Stimulated activated CD4-positive, alpha-beta T cell treated with anti-CD3 and anti-CD28 coated beads, Interleukin-1b, Interleukin-23, amount 100 ng/mL, for 24 hours (primary cell): ENCODE measurements at places on chromosomes 2 and 18.

DNA sequence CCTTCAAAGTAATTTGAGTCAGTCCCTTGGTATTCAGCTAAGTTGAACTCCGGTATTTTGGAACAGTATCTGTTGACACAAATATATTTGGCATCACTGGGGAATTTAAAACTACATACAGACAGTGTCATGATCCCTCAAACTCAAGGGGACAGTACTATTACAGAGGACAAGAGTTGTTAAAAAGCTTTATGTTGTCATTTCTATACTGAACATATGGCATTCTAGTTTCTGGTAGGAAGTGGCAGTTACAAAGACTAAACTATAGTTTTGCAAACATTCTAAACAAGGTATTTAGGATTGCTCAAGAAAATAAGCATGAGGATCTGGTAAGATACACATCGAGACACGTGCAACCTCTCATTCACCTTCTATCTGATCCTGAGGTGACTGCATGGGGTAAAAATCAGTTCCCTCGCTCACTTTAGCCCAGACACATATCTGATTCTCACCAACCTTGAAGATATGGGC, 16.6 kb upstream of the CCNYL1 start:
- DNase-seq = no peak

GRCh38 chr2:42309366-42309765, 51.7 kb downstream of the COX7A2L start:
- DNase-seq = no peak

DNA sequence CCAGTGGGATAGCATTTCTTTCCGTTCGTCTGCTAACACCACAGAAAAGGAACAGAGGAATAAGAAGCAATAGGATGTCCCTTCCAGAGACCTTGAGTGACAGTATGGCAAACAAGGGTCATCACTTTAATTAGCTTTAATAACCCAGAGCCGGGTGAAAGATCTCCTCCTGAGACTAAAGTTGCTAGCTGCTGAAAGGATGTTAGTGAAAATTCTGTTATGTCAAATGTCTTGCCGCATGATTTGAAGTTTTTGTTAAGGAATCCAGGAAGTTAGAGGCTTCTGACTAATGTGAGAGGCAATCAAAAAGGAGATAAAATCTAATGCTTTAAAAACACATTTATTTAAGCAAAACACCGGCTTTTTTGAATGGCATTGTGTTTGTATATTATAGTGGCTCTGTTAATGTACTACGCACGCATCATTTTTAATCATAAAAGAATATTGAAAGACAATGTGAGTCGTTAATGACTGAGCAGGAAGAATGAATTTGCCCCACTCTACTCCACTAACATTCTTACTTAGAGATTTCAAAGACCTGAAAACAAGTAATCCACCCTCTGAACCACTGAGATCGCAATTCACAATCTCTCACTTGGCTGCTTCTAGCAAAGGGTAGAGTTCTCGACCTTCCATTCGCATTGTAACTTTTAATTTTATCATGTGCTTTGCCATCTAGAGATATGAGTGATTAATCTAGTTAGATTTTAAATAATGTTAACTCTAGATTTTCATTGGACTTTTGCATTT, 536.6 kb downstream of the LRRTM4 start:
- no peak for DNase-seq

DNA sequence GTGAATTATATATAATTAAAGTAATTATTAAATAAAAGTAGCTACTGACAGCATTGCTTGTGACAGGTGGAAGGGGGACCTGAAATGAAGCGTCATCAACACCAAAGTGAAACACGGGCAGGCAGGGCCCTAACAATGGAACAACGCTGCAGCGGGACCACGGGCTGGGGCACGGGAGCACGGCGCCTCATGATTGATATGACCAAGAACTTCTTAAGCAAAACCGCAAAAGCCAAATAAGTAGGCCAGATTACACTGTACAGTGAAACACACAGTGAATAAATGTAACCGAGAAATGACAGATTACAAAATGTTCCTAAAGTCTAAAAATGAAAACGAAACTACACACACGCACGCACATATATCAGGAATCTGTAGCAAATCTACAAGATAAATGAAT, 81.4 kb downstream of the SNTG2 start:
- DNase-seq = peak; percentile 3

DNA sequence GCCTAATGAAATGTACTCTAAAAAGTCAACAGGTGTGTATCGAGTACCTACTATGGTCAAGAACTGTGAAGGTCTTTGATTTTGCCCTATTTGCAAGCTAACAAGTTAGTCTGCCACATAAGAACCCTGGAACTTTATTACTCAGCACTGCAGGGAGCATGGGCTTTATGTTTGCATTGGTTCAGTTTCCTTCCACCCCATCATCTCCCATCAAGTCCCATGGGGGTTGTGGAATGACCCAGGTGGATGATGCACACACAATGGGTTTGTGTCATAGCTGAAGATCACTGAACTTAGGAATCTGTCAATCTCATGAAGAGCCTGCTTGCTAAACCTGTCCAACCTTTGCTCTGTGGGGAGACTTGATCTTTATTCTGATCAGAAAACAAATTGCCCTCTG, 265.5 kb downstream of the RPRM start:
- no peak for DNase-seq

- DNase-seq = no peak
Observed at GRCh38 chr2:24088821-24089359, 4.3 kb upstream of the TP53I3 start.

DNA sequence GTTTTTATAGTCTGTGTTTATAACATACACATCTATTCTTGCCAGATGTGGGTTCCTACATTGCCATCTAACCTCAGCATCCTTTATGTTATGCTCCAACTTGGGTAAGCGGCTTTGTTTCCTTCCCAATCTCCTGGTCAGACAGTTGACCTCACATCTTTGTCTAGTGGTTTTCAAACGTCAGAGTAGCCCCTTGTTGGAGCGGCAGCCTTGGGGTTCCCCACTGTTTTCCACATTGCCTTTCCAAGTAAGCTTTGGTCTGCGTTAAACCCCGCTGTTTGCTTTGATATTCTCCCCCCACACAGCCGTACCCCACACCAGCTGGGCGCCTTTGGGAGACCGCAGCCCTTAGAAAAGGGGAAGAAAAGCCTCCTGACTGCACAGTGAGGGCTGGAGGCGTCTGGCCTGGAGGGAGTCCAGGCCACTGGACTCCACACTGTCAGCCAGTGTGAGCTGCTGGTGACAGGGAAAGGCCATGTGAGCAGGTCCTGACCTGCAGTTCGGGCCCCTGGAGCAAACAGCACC, 83.3 kb downstream of the MALT1 start:
- no peak for DNase-seq

- DNase-seq = no peak
Observed at GRCh38 chr2:55003706-55004639, 46.3 kb downstream of the RTN4 start.

GRCh38 chr2:118576109-118576855, 271.2 kb downstream of the EN1 start:
- DNase-seq = no peak

GRCh38 chr18:44741085-44741484, 60.4 kb downstream of the SETBP1 start:
- no peak for DNase-seq

DNA sequence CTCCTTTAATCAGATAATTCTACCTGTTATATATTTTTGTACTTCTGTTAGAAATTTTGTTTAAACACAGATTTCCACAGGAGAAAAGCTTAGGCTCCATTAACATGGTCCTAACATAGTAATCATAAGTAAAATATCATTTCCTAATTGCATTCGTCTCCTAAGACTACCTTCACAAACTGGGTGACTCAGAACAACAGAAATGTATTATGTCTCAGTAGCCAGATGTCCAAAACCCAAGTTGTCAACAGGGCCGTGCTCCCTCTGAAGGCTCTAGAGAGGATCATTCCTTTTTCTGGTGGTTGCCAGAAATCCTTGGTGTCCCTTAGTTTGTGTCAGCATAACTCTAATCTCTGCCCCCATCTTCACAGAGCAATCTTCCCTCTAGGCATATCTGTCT, 5.4 kb downstream of the FBXO15 start:
- no peak for DNase-seq

DNA sequence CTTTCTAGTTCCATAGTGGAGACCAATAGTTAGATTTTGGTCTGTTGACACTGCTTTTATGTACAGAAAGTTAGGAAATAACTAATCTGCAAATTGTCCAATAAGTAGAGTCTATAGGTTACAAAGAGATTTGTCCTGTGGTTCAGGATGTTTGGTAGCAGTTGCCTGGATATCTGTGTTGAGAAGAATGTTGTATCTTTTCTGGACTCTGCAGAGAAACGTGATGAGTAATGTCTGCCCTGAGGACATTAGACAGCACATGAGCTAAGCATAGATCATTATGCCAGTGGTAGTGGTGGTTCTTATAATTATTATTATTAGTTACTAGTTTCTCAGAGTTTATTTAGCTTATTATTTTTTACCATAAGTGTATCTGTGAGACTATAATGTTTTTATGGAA, 65.8 kb downstream of the ANKRD62 start:
- no peak for DNase-seq

- no peak for DNase-seq
Observed at GRCh38 chr2:217357886-217358620, 498.2 kb upstream of the TNP1 start.

DNA sequence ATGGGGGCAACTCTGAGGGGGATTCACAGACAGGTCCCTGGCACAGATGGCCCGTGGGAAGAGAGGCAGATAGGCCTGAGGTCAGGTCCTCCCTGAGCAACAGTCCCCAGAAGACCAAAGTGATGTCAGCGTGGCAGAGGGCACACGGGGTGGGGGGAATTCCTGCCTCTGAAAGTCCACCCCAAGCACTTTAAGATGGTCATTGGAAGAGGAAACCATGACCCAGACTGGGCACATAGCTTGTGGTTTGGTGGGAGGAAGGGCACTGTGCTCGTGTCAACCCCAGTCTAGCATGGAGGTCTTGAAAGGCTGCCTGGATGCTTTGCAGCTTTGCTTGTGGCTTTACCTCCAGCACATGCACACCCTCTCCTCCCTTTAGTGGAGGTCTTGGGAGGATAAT, 38.0 kb upstream of the SIX2 start:
- DNase-seq = no peak

GRCh38 chr2:128630974-128631697, 312.5 kb upstream of the HS6ST1 start:
- no peak for DNase-seq

GRCh38 chr2:46847726-46848412, 67.7 kb downstream of the MCFD2 start:
- no peak for DNase-seq

- no peak for DNase-seq
Observed at GRCh38 chr2:112646102-112646719, 472 bp downstream of the SLC20A1 start.

- DNase-seq = no peak
Observed at GRCh38 chr2:144995482-144995881, 475.6 kb upstream of the ZEB2 start.

DNA sequence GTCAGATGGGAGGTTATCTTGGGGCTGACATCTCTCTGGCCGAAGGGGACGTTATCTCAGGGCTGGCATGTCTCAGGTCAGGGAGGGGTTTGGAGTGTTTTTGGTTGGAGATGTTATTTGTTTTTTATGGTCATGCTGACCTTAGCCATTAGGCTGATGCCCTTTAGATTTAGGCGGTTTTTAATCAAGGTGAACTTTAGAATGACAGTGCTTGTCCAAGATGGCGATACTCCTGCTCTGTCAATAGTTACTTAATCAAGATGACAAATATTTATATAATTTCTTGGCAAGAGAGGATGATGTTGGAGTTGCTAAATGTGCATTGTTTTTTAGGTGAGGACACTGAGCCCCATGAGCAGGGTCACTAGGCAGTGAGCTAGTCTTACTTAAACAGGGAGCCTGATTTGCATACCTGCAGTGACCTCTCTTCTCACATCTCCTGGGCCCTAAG, 34.5 kb downstream of the MERTK start:
- DNase-seq = no peak
